ENCODE measurements at places on chromosomes 12 and 14.

DNA sequence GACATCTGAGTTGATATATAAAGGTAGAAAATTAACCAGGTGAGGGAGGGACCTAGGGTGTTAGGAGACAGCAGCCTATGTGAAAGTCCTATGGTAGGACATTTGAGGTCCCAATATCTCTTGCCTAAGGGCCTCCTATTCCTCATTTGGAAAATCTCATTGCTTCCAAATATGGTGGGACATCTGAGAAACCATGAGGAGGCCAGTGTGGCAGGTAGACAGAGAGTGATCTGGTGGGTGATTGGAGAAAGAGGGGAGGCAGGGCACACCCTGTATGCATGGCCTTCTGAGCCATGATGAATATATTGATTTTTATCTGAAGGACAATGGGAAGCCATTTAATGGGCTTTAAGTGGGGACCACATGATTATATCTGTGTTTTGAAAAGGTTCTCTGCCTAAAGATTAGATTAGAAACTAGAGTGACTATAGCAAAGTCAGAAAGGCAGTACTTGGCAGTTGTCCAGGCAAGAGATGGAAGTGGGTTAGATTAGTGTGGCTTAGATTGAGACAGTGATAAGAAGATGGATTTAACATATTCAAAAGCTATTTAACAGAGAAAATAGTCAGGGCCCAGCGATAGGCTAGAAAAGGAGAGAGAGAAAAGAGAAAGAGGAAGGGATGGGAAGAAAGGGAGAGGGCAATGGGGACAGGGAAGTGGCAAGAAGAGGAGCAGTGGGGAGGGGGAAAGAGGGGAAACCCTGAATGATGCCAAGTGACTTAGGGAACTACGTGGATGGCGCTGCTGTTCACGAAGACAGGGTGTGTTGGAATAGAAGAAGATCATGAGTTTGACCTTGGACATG is 237.2 kb upstream of the SRRM4 start:
- DNase-seq: no peak

GRCh38 chr12:52836042-52836466 is 1.9 kb upstream of the KRT79 start:
- DNase-seq: no peak

DNA sequence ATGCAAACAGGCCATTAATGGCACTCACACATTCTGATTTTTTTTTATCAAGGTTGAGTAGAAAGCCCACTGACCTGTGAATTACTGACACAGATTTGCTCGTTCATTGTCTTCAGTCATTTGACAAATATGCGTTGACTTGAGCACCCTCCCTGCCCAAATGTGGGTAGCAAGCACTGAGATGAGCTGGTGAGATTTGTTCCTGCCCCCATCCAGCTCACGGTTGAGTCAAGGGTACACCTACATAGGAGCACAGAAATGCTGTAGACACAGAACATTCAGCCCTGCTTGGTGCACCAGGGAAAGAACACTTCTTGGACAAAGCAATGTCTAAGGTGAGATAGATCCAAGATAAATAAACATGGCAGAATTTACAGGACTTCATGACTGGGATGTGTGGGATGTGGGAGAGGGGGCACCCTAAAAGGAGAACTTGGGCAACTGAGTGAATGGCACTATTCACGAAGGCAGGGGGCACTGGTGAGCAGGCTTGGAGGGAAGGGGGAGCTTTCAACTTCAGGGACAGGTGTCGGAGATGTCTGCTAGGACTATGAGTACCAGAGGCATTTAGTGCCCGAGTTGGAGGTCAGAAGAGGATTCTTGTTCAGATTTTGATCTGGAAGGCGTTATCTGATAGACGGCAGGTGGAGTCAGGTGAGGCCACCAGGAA is 213.4 kb downstream of the VRK1 start:
- DNase-seq: no peak

- no peak for DNase-seq
Measured at GRCh38 chr12:92547420-92547819, 155.4 kb upstream of the PLEKHG7 start.

GRCh38 chr14:104708606-104709268 is 15.3 kb upstream of the ADSS1 start:
- DNase-seq: no peak

- DNase-seq: no peak
Measured at GRCh38 chr12:20798554-20798953, 12.0 kb upstream of the SLCO1B3 start.

DNA sequence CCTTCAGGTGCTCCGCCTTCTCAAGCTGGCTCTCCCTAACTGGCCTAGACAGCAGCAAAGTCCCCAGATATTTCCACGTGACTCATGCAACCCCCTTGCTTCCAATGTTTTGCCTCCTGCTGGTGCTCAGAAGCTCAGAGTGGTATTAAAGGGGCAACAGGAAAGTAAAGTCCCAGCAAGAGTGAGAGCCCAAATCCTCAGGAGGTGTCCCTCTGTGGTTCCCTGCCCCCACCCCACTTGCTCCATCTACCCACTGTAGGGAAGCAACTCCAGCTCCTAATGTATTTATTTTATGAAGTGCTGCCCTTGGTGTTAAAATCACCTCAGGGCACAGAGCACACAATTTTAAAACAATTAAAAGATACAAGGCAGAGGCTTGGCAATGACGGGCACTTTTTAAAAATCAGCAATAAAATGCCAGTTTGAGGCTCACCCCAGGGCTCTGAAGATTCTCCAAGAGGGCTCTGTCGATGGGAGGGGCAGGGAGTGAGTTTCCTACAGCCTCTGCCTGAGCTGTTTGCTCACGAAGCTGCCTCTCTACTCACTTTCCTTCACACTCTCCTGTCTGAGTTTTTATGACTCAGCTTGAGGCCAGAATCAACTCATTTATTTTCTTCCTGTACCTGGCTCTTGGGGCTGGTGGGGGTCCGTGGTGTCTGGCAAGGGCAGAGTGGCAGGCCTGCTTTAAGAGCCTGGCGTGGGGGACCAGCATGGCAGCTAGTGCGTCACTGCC is 81.9 kb upstream of the MAX start:
- DNase-seq: no peak

DNA sequence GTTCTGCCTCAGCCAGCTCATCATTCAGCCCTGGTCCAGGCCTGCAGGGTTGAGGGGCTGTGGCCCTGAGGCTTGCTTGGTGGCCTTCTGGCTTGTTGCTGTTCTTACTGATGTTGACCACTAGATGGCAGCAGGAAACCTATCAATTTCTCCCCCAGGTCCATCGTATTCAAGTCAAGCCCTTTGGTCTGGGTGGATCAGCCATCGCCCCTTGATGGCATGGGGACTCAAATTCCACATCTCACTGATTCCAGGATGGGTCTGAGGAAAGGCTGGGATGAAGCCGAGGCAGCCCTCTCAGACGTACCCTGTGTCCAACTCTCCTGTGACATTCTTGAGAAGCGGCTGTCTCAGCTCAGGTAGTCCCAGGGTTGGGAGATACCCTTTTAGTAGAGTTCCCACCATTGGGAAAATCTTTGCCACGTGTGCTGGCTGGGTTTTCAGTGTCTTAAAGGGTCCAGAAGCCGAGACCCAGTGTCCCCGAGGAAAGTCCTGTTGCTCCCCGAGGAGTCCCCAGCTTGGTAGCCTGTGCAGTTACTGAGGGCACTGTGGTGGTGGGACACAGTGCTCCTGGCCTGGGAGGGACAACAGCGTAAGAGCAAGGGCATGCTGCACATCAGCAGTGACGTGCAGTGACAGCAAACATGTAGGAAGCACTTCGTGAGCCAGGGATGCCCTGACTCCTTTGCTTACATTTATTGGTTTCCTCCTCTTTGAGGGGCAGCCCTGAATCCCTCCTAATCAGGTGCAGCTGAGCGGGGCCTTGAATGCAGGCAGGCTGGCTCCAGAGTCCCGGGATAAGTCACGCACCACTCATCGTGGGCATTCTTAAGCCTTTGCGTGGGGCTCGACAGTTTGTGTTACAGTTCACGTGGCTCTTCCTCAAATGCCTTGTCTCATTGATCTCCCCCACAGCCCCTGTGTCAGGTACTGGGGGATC is 58.6 kb downstream of the TSPAN9 start:
- no peak for DNase-seq

GRCh38 chr14:94787655-94788054 is 17.7 kb upstream of the GSC start:
- DNase-seq: no peak

DNA sequence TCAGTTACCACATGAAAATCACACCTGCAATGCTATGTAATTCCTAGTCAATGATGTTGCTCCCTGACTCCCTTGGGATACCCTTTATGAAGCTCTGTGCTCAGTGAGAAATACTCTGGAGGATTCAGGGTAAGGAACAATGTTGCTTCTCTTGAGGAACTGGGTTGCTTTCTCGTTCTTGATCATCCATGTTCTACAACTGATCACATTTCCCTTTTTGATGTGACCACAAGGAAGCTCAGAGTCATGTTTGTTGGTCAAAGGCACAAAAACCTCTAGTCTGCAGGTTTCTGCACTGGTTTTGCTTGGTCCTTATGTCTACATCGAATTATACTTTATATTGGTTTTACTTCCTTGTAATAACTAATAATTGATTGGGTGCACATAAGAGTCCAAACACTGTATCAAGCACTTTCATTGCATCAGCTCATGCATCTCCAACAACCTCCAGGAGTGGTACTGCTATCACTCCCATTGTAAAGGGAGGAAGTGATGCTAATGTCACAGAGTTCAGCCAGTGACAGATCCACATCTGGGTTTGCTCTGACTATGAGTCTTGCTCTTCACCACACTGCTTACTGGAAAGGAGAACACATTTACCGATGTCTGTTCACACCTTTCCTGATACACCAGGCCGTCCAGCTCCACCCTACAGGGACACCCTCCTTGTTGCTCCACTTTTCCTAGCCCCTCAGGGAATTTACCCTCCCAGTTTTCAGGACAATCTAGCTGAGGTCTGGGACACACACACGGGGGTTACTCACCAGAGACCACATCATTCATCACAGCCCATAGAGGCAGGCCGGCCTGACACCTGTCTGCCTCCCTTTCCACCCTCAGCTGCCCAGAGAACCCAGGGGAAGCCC is 41.0 kb downstream of the CMKLR1 start:
- no peak for DNase-seq

GRCh38 chr12:131830335-131830913 is 2.2 kb downstream of the MMP17 start:
- DNase-seq: peak; percentile 29

Measured in renal cortex interstitium (tissue), 15 donors.